ENCODE measurements at places on chromosomes 3 and 15.

DNA sequence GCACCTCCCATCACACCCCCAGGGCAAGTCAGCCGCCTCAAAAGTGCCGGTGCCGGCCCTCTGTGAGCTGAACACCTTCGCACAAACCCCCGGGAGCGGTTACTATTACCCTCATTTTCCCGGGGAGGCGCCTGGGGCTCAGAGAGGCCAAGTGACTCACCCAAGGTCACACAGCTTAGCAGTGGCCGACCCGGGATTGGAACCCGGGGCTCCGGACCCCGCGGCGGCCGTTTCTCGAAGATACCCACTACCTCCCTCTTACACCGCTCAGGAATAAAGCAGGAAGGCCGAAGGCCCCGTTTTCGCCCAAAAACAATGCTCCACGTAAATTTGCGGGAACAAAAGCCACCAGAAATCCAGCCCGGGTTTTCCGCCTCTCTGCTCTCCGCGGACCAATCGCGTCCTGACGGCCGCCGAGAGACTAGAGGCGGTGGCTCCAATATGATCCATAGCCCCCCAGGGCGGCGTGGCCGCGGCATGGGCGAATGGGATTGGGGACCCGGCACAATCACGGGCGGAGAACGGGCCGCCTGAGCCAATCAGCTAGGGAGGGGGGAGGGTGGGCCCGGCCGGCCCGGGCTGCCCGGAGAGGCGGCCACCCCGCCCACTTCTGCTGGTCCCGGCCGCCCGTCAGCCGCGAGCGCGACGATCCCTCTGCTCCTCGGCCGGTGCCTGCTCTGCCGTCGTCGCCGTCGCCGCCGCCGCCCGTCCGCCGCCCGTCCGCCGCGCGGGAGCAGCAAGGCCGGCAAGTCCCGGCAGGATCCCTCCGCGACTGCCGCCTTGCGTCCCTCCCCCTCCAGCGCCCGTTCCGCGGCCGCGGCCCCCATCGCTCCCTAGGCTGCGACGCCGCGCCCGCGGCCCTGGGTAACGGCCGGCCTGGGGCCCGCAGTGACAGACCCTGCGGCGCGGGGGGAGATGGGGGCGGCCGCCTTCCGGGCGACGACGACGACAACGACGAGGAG, 177.0 kb downstream of the OR4M2 start:
- DNase-seq = no peak

- DNase-seq = no peak
Measured at GRCh38 chr15:66718220-66718988, 16.4 kb downstream of the SMAD6 start.

- no peak for DNase-seq
Measured at GRCh38 chr15:61907753-61908086, 152.5 kb downstream of the VPS13C start.

DNA sequence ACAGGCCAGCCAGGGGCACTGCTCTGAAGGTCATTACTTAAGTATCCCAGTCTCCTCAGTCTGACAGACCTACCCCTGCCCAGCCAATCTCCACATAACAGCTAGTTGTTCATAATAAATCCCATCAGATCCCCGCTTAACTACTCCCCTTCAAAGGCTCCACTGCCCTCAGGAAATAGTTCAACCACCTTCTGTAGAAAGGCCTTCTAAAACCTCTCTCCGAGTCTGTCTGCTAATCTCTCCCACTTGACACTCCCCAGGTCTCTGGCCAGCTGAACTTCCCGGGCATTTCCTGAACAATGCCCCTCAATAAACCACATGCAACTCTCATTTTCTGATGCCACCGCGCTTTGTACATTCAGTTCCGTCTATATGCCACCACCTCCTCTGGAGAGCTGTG, 6.0 kb downstream of the PRC1 start:
- DNase-seq = no peak

DNA sequence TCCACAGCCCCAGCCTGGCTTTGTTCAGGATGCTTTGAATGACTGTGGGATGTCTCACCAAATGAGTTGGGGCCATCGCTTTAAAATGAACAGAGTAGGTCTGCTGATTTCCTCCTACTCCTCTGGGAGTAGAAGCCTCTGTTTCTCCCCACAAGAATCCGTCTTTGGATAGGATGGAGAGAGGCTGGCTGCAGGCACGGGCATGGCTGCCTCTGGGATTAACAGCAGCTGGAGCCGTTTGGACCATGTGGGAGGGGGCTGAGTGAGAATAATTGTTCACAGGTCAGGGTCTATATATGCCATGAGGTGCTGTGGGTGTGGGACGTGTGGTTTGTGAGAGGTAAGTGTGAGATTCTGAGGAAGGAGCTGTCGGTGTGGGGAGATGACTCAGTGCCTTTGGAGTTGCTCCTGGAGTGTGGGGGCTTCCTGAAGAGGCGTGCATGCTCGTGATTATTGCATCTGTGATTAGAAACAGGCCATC, 48.0 kb upstream of the APEH start:
- no peak for DNase-seq

DNA sequence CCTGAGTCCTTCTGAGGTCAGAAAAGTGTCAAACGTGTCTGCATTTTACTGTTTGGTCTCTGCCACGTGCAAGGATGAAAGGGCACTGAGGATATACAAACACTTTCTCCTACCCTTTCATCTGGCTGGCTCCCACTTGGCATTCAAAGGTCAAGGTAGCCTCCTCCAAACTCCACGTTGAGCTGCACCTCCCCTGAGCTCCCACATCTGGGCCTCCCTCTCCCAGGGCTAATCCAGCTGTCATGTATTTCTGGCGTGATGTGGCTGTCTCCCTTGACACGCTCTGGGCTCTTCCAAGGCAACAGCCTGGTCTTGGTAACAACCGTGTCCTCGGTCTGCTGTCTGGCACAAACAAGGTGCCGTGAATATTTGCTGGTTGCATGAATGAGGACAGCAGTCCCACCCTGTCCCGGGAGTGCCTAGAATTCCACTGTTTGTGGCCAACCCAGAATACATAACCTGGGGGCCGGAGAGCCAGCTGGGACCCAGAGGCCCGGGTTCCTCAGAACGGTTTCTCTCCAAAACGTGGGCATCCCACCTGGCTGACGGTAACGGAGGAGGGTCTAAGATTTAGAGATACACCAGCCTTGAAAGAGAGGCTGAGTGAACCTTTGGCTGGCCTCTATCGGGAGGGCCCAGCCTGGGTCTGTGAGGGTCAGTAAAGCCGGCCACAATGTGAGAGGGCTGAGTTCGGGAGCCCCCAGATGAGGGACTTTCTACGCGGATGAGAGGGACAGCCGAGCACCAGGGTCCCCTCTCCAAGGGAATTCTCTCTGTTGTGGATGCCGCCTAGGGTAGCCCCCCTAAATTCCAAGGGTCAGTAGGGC, 767 bp downstream of the GLT8D1 start:
- DNase-seq = peak; percentile 32

All from H54 (cell line).